ENCODE measurements at places on chromosomes 1 and 21. TPM values are rescaled to one million over a fixed set of nuclear protein-coding genes. Genes with fewer than 3 reads are reported as not detected.

DNA sequence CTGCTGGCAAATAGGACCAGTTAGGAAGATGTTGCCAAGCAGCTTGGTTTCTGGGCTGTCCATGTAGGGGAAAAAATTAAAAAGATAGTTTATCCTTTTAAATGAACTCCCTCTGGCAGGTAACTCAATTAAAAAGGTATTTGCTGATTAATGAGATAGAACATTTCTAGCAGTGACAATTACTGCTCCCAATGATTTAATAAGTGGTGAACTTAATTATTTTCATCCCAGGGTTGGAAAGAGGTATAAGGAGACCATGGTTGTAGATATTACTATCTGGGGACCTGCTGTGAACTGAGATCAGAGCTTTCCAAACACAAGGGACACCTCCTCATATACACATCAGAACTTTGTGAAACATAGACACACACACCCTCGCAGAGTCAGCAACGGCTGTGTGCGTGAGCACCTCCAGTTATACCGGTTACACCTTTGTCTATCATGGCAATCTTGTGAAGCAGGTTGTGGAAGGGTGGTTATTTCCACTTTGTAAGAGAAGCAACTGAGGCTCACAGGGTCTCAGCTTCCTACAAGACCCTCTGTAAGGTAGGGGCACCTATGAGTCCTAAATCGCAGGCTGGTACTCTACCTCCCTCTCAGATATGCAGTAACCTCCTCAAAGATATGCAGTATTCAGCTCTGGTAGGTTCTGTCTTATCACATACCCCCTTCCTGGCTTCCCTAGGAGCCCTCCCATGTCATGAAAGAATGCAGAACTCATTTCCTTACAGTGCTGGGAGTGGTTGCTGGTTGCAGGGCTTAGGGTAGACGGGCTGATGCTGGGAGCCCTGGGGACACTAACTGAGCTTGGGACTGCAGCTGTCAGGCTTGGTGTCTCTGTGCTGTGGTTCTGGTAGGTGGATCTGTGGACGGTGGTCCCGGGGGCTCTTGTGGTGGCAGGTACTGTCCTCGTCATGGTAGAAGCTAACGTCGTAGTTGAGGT, 18.5 kb upstream of the MAGOH start:
- no peak for DNase-seq

Gene AXDND1
- total RNA-seq = 0.50 TPM

Gene AMY1A
- not detected for total RNA-seq

GRCh38 chr1:224874775-224875174, 54.7 kb upstream of the DNAH14 start:
- DNase-seq = no peak

DNA sequence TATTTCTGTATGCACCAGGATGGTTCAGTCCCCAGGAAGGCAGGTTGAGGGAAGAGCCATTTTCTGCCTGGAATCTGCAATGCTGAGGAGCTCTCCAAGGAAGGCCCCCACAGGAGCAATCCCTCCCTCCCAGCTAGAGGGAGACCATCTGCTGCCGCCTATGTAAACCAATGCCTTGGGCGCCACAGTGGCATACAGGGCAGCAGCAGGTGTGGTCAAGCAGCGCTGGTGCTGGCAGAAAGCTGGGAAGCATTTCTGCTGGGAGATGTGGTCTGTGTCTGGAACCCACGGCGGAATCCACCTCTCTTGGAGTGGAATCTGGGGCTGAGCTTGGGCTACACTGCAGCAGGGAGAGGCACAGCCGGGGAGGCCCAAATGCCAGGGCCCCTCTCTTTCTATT, 283.3 kb downstream of the RRAGC start:
- DNase-seq = no peak

Gene MIXL1
- total RNA-seq = 0.67 TPM

- DNase-seq = no peak
Observed at GRCh38 chr1:41673806-41674205, 189.3 kb upstream of the EDN2 start.
